ENCODE measurements at places on chromosomes 6 and 20. TPM values are rescaled to one million over a fixed set of nuclear protein-coding genes. Genes with fewer than 3 reads are reported as not detected.

DNA sequence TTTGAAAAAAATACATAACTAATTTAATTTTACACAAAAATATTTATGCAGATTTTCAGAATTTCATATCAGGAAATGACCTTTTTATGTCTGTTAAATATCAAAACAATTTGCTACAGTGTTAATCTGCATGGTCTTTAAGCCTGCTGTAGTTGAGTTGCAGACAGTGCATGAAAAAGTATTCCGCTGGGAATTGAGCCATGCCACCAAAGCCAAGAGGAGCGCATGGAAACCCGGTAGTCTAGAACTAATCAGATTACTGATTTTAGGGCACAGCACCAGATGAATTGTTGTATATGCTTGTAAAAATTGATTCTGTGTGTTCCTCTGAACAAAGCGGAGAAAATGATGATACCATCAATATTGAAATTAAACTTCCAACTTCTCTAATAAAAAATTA is 34.3 kb upstream of the LAMP5 start:
- DNase-seq: no peak

The GPR6 gene
- total RNA-seq: not detected

DNA sequence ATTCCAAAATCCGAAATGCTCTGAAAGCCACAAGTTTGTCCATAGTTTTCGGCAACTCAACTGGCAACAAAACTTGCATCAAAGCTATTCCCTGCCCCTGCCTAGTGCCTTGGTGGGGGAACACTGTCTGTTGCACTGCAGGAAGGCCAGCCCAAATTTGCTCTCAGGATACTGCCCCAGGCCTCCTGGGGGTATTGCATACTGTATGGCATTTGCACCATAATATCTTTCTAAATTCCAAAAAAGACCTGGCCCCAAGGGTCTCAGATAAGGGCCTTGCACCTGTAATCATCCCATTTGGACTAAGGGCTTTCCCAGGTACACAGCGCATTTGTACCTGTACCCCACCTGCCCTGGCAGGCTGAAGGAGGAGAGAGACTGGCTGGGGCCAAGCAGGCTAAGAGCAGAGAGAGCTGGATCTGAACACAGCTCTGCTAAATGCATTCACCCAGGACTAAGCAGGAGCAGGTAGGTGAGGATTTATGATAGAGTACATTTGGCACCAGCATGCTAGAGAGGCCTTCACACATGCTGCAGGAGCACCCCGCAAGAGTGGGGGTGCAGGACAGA is 4.0 kb upstream of the GRM4 start:
- no peak for DNase-seq

GRCh38 chr6:75505424-75505823 is 11.8 kb upstream of the FILIP1 start:
- no peak for DNase-seq

DNA sequence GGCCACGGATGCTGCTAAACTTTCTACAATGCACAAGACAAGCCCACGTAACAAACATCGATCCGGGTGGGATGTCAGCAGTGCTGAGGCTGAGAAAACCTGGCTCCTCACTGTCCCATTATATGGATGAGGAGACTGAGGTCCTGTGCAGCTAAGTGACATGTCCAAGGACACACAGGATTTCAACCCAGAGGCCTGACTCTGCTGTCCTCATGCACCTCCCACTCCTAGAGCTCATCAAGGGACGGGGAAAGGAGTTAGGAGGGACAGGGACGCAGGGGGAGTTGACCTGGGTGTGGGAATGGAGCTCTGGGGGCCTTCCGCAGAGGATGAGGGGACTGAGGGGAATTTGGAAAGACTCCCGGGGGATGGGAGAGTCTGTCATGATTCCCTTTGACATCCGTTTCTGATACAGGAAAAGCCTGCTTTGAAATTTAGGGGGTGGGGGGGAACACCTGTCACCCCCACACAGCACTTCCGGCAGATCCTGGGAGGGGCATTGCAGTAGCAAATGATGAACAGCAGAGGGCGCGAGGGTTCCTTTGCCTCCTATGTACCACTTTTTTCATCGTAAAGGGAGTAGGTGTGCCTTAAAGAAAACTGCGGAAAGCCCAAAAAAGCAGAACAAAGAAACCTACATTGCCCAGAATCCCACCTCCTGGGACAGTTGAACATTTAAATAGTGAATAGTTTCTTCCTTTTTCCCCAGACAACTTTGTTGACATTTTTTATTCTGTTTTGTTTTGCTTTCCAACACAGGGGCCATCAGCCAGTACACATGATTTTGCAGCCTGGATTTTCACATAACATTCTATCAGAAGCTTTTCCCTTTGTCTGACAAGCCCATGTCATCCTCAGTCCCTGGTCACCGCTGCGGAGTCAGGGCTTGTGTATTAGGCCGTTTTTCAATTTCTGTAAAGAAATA is 48.6 kb downstream of the SLC2A10 start:
- peak; percentile 38 for DNase-seq

The HLA-DQB1 gene
- 15.3 TPM for total RNA-seq

The CYP21A2 gene
- 2.0 TPM for total RNA-seq

DNA sequence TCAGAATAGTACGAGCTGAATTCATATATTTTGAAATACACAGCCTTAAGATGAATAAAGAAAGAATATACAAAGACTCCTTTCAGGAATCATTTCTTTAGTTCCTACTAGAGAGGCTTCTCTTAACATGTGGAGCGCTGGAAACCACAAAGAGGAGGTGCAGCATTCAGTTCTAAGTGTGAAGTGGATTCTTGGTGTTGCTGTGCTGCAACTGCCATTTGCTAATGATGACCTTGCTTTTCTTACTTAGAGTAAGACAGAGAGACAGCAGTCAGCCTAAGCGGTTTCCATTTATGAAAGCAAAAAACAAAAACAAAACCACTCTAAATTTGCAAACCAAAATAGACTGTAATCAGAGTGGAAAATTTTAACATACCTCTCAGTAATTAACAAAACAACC is 629.0 kb downstream of the EPHA7 start:
- DNase-seq: no peak

- no peak for DNase-seq
Measured at GRCh38 chr20:35908007-35908406, 46.3 kb downstream of the SCAND1 start.

- no peak for DNase-seq
Measured at GRCh38 chr6:166004471-166004870, 163.2 kb downstream of the TBXT start.

- no peak for DNase-seq
Measured at GRCh38 chr6:50842861-50843384, 24.3 kb downstream of the TFAP2B start.

GRCh38 chr20:19661717-19662636 is 96.1 kb upstream of the RIN2 start:
- peak; percentile 49 for DNase-seq

DNA sequence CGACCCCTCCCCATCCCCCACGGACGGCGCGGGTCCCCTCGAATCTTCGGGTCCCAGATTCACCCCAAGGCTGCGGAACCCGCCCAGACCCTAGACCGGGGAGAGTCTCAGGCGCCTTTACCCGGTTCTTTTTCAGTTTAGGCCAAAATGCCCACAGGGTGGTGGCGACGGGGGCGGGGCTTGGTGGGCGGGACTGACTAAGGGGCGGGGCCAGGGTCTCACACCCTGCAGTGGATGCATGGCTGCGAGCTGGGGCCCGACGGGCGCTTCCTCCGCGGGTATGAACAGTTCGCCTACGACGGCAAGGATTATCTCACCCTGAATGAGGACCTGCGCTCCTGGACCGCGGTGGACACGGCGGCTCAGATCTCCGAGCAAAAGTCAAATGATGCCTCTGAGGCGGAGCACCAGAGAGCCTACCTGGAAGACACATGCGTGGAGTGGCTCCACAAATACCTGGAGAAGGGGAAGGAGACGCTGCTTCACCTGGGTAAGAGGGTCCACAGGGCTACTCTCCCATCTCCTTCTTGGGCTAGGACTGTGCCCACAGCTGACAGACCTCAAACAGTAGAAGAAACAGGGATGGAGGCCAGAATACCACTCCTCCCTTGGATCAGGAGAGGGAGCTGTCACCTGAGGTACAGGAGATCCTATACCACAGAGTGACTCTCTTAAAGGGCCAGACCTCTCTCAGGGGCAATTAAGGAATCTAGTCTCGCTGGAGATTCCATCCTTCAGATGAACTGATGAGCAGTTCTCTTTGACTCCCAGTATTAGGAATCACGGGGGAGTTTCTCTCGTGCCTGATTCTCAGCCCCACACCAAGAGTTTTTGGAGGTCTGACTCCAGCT is 942 bp downstream of the HLA-E start:
- peak; percentile 76 for DNase-seq

The ADGRB3 gene
- 2.3 TPM for total RNA-seq

- DNase-seq: no peak
Measured at GRCh38 chr20:41072915-41073314, 44.3 kb downstream of the TOP1 start.

GRCh38 chr6:117267766-117268534 is 2.6 kb downstream of the VGLL2 start:
- DNase-seq: no peak

The SEMG1 gene
- total RNA-seq: not detected

GRCh38 chr6:148212366-148212765 is 130.3 kb upstream of the SASH1 start:
- no peak for DNase-seq

DNA sequence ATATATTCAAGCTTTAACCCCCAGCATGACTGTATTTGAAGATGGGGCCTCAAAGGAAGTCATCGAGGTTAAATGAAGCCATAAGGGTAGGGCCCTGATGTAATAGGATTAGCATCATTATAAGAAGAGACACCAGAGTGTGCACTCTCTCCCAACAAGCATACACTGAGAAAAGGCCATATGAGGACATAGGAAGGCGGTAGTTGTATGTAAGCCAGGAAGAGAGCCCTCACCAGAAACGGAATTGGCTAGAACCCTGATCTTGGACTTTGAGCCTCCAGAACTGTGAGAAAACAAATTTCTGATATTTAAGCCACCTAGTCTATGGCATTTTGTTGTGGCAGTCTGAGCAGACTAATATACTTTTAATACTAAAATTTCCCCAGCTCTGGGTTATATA is 150.1 kb upstream of the STXBP5 start:
- no peak for DNase-seq

- no peak for DNase-seq
Measured at GRCh38 chr20:14335052-14335451, 2.4 kb downstream of the FLRT3 start.

- DNase-seq: no peak
Measured at GRCh38 chr6:109073344-109074132, 21.1 kb downstream of the SESN1 start.

DNA sequence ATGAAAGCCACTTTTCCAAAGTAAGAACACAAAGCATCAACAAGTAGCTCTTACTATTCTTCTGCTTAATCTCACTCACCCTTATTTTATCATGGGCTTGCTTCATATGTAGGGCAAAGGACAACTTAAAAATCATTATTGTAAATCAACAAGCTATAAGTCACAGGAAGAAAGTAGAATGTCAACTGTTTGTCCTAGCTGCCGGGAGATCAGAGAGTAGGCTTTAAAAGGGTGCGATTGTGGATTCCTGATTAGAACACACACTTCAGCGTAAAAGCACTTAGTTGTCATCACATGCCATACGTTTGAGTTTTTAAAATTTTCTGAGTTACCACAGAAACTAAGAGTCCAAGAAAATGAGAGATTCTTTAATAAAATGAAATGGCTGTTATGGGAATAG is 44.4 kb upstream of the NHSL1 start:
- no peak for DNase-seq

The CABLES2 gene
- 20.6 TPM for total RNA-seq

GRCh38 chr6:22132656-22133055 is 164.2 kb downstream of the PRL start:
- DNase-seq: no peak

The RIPPLY2 gene
- not detected for total RNA-seq

- DNase-seq: no peak
Measured at GRCh38 chr6:157908369-157909281, 73.0 kb upstream of the SYNJ2 start.

DNA sequence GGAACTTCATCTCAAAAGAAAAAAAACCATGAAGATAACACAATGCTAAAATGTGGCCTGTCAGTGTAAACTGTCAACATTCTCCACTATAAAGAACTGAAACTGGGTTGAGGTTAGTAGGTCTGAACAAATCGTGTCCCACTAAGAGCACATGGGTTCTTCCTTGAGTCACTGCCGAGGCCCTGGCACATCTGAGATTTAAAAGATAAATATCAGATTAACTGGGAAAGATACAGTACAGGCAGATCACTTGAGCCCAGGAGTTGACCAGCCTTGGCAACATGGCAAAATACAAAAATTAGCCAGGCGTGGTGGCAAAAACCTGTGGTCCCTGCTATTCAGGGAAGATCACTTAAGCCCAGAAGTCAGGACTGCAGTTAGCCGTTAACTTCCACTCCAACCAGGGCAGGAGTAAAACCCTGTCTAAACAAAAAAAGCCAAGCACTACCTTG is 5.6 kb downstream of the EEF1A1 start:
- DNase-seq: no peak

- DNase-seq: no peak
Measured at GRCh38 chr20:62219992-62220665, at the start of gene HRH3. Gene HRH3, minus strand, starts transcription at chr20:62220278. Its CDS starts 308 bp downstream, at chr20:62219970.

- DNase-seq: no peak
Measured at GRCh38 chr20:62997417-62998035, 9.2 kb downstream of the BHLHE23 start.

The SLC17A1 gene
- not detected for total RNA-seq

- DNase-seq: no peak
Measured at GRCh38 chr6:830667-831327, 137.9 kb upstream of the EXOC2 start.

The GSTA1 gene
- not detected for total RNA-seq

The EDN3 gene
- not detected for total RNA-seq

DNA sequence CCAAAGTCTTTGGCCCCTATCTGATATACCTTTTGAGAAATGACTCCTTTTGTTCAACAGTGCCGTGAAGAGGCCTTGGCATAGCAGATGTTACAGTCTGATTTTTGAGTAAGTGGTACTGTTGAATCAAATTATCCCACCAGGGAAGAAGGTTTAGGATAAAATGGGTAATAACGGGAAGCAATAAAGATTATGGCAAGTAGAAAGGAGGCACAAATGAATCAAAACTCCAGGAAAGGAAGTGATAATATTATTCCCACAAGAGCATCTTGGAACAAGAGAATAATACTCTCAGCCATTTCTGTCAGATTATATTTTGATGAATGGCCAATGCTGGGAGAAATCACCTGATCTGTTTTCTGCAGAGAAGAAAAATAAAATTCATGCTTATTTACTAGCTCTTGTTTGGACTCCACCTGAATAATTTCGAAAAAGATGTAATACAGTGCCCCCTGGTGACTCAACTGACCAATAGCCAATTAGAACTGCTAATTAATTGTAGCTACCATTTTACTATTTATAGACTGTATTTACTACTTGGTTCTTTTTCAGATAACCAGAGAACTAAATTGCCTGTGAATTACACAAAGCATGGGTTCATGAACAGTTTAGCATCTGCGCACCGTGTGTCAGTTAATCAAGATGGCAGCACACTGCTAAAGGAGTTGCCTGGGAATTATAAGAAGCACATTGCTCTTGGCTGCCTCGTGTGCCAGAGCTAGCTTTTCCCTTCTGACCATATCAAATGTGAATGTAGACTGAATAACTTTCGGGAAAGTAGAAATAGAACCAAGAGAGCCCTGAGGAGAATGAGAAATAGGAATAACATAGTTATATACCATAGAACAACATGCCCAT is 78.5 kb upstream of the TRDN start:
- DNase-seq: no peak

The RIN2 gene
- 43.9 TPM for total RNA-seq

- no peak for DNase-seq
Measured at GRCh38 chr6:158468666-158469065, 91.2 kb upstream of the TMEM181 start.

Data from left cardiac atrium (tissue), 4 donors.